GDM1 (cell line): ENCODE measurements at places on chromosomes 13 and 19.

- no peak for DNase-seq
Observed at GRCh38 chr19:50394017-50394416, 9.9 kb downstream of the POLD1 start.

DNA sequence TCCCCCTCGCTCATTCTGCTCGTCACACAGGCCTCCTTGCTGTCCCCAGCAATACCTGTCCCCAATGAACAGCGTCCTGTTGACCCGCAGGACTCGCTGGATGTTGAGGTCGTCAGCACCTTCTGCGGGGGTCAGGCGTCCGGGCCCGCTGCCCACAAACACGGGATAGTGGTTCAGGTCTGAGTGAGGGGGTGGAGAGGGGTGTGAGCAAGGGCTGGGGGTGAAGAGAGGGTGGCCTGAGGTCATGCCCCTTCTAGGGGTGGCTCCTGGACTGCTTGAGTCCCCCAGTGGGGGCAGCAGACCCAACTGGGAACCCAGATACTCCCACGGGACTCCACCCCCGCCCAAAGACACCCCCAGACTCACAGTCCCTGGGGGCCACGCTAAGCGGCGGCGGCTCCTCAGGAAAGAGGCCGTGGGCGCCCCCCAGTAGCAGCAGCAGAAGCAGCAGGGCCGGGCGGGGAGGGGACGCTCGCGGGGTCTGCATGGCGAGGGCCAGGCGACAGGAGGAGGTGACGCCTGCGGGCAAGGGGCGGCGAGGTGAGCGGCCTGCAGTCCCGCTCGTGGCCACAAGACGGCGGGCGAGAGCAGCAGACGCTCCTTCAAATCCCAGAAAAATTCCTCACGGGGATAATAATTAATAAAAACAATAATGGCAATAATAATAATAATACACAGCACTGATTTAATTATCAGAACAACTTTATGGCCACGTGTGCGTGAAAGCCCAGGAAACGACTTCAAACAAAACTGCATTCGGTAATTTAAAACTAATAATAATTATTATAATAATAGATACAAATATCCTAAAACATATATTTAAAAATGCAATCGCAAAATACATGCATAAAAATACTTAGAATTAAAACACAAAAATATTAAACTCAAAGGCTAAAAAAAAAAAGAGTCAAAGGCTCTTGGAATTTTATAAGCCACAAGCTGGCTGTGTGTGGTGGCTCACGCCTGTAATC, 1.2 kb downstream of the SEMA6B start:
- no peak for DNase-seq

GRCh38 chr19:16612636-16613035, 15.4 kb downstream of the MED26 start:
- DNase-seq = no peak

- DNase-seq = no peak
Observed at GRCh38 chr13:75752826-75753225, 116.7 kb downstream of the LMO7 start.

GRCh38 chr19:34229721-34230120, 24.6 kb upstream of the GARRE1 start:
- DNase-seq = no peak

- peak; percentile 52 for DNase-seq
Observed at GRCh38 chr19:18251587-18252369, 22.5 kb downstream of the IQCN start.

DNA sequence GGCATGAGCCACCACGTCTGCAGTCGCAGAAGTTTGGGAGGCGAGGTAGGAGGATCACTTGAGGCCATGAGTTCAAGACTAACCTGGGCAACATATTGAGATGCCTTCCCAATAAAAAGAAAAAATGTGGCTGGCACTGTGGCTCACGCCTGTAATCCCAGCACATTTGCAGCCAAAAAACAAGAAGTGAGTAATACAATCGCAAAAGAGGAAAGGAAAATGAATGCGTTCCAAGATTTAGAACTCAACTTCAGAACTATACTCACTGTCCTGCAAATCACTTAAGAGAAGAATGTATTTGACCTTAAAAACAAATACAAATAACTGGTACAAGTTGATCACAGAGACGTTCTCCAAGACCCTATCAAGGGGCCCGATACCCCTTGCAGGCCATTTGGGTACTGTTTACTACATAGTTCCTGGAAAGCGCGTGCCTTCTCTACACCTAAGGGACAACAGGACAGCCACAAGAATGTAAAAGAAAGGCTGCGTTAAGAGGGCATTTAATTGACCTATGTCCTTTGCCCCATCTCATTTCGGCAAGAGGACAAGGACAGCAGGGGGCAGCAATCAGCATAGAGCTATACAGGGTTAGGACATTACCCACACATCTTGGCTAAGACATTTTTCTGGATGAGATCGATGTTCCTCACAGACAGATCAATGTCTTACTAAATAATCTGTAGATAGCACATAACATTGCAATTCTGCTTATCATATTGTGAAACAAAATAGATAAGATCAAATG, 41.3 kb downstream of the FLT3 start:
- peak; percentile 21 for DNase-seq

- DNase-seq = no peak
Observed at GRCh38 chr13:71156550-71156949, 710.5 kb downstream of the DACH1 start.
